ENCODE measurements at places on chromosomes 3 and 15. TPM values are rescaled to one million over a fixed set of nuclear protein-coding genes. Genes with fewer than 3 reads are reported as not detected.

DNA sequence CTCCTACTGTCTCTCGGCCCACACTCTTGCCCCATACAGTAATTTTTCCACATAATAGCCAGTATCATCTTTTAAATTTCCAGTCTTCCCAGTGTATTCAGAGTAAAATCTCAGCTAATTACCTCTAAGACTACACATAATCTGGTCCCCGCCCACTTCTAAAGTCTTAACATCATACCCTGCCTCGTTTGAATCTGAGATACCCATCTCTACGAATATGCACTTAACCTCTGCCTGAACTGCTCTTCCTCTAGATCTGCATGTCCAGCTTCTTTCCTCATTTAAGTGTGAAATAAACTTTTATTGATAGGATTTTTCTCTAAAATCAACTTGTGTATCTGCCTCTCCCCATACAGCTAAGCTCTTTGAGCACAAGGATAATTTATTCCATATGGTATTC lies 34.6 kb downstream of the COPS2 start:
- H3K4me3 ChIP-seq = no peak overlapping the region
- H3K4me1 ChIP-seq = no peaks in the 10 kb centered on the region
- no peak overlapping the region for H3K27ac ChIP-seq
- 0 out of 2 replicates have a peak, but pooled peaks cover 3% of the 10 kb centered on the region for H3K36me3 ChIP-seq

DNA sequence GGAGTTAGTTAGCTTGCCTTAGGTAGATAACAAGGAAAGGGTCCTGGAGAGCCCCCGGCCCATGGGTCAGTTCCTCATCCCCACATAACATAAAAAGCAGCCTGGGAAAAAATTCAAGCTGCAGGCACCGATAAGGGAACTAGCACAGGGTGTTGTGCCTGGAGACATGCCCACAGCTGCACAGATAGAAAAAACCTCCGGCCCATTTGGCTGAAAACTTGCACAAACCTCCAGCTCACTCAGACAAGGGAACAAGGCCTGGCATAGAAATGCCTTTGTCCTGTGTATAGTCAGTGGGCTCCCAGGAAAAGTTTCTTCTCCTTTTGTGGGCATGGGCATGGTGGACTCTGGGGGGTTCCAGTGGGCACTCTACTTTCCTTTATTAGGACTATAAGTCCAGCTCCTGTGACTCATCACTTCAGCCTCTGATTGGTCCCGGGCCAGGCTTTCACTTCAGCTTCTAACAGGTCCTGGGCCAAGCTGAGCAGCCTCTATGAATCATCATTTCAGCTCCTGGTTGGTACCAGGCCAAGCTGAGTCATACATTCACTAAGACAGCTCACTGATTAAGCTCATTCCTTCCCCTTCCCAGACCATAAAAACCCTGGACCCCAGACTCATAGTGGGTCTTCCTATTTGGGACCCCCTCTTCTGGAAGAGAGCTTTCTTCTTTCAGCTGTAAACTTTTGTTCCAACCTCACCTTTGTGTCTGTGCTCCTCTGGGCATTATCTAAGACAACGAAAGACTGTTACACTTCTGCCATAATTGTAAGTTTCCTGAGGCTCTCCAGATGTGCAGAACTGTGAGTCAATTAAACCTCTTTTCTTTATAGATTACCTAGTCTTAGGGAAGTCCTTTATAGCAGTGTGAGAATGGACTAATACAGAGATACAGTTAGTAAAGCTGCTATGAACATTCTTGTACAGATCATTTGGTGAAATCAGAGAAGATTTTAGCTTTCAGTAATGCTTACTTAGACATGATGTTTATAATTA lies 348.0 kb upstream of the DPPA4 start:
- H3K27ac ChIP-seq = no peak overlapping the region
- no peaks in the 10 kb centered on the region for H3K4me1 ChIP-seq
- no peak overlapping the region for H3K4me3 ChIP-seq
- H3K36me3 ChIP-seq = no peaks in the 10 kb centered on the region
- DNase-seq = no peak

DNA sequence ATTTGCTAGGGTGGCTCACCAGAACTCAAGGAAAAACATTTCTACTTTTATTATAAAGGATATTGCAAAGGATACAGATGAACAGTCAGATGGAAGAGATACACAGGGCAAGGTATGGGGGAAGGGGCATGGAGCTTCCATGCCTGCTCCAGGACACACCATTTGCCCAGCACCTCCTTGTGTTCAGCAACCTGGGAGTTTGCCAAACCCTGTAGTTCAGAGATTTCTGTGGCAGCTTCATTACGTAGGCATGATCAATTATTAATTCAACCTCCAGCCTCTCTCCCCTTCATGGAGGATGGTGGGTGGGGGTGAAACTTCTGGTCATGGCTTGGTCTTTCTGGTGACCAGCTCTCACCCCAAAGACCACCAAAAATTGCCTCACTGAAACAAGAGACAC lies 353.9 kb upstream of the THBS1 start:
- H3K27ac ChIP-seq = no peak overlapping the region
- no peaks in the 10 kb centered on the region for H3K36me3 ChIP-seq
- H3K4me1 ChIP-seq = no peaks in the 10 kb centered on the region

DNA sequence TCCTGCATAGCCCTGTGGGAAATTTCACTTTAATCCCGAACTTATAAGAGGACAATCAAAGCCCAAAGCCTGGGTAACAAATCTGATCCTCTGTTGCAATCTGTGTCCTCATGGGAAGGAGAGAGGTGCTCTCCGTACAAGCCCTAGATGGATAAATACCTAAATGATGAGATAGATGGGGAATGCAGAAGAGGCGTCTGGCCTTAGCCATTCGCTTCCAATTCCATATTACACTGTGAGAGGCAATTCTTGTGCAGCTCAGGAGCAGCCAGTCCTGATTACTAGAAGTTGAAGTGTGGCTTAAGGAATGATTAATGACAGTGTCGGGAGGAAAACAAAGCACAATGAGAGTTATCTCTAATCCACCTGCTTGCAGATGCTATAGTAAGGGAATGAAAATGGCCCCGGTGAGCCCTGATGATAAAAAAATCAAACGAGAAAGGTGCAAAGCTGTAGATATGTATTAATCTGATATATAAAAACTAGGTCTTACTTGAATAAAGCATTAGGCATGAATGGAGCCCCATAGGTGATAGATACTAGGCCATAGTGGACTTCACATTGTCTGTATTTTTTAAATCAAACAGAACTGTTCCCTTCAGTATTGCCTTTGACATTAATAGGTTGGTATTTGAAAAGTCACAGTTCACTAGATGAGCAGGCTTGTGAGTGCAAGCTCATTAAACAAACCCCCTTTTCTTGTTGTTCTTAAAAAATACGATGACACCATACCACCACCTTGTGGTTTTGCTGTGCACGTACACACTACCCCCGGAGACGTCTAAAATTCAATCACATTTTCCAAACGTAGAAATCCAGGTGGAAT lies 54.2 kb upstream of the TMCO5A start:
- H3K4me1 ChIP-seq = no peaks in the 10 kb centered on the region
- no peak overlapping the region for H3K27ac ChIP-seq
- no peaks in the 10 kb centered on the region for H3K36me3 ChIP-seq
- no peak overlapping the region for H3K4me3 ChIP-seq
- peak; percentile 78 for DNase-seq

- H3K27me3 ChIP-seq = no peaks in the 10 kb centered on the region
- peaks cover 7% of the 10 kb centered on the region for H3K4me1 ChIP-seq
- no peak overlapping the region for H3K27ac ChIP-seq
- DNase-seq = no peak
- no peak overlapping the region for H3K4me3 ChIP-seq
These were observed 26.0 kb upstream of the TRIM71 start for GRCh38 chr3:32791833-32792232.

- no peak overlapping the region for H3K4me3 ChIP-seq
- no peaks in the 10 kb centered on the region for H3K36me3 ChIP-seq
- no peaks in the 10 kb centered on the region for H3K4me1 ChIP-seq
- no peak overlapping the region for H3K27ac ChIP-seq
- H3K27me3 ChIP-seq = no peaks in the 10 kb centered on the region
These were observed 75.7 kb upstream of the SLC4A7 start for GRCh38 chr3:27559835-27560234.

DNA sequence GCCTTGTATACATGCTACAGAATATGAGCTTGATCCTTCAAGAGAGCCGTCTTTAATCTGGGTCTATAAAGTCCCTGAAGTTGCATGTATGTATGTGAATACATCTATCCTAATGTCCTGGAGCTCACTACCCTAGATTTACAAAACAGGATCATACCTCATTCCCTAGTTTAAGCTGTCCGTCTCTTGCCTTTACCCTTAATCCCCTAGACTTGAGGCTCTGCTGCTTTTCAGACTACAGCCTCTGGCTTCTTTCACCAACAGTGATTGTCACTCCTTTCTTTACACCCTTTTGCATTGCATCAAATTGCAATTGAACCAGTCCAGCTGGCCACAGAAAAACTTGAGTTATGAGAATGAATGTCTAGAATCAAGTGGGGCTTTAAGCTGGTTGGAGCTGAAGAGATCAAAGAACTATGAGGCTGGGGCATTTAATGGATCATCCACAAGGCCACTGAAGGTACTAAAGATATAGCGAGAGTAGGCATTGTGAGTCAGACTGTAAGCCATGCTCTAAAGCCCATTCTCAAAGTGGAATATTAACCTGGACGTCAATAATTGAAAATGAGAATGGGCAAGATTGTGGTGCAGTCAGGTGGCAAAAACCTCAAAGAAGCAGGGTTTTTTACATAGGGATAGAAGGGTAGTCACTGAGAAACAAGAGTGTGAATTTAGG lies 12.3 kb upstream of the PLD1 start:
- DNase-seq = no peak
- no peak overlapping the region for H3K4me3 ChIP-seq
- no peak overlapping the region for H3K27ac ChIP-seq
- H3K36me3 ChIP-seq = no peaks in the 10 kb centered on the region
- peaks cover 14% of the 10 kb centered on the region for H3K4me1 ChIP-seq

DNA sequence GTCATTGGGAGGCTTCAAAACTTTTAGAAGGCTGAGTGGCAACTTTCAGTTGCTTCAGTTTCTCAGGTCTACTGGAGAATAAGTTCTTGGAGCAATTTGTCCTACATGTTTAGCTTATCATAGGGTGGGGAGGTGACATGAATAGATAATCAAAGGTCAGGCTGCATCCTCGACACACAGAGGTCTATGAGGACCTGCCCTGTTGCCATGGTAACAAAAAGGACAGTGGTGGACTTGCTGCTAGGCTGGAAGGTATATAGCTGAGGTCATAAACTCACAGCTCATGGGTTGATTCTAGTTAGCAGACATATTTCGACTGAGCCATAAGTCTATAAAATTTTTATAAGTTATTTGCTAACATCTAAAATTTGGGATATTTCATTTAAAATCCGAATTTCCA lies 267.0 kb downstream of the THRB start:
- peaks cover 14% of the 10 kb centered on the region for H3K4me1 ChIP-seq
- H3K4me3 ChIP-seq = no peak overlapping the region
- no peak for DNase-seq
- H3K27ac ChIP-seq = no peak overlapping the region
- no peaks in the 10 kb centered on the region for H3K27me3 ChIP-seq

DNA sequence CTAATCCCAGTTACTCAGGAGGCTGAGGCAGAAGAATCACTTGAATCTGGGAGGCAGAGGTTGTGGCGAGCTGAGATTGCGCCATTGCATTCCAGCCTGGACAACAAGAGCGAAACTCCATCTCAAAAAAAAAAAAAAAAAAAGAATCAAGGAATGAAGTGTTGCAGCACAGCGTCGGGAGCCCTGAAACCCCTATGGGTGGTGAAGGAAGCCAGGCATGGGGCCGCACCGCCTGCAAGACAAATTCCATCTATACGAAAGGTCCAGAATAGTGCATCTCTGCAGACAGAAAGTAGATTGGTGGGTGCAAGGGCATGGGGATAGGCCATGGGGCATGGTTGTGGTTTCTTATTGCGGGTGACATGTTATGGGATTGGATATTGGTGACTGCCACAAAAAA lies 98.6 kb upstream of the PRR20G start:
- no peaks in the 10 kb centered on the region for H3K36me3 ChIP-seq
- H3K4me3 ChIP-seq = no peak overlapping the region
- no peaks in the 10 kb centered on the region for H3K4me1 ChIP-seq
- no peak overlapping the region for H3K27ac ChIP-seq
- H3K27me3 ChIP-seq = no peaks in the 10 kb centered on the region

- H3K27me3 ChIP-seq = no peaks in the 10 kb centered on the region
- H3K36me3 ChIP-seq = no peaks in the 10 kb centered on the region
- DNase-seq = no peak
- no peaks in the 10 kb centered on the region for H3K4me1 ChIP-seq
These were observed 12.6 kb downstream of the PPARG start for GRCh38 chr3:12301513-12301912.

GRCh38 chr3:111676211-111677006 lies 81.3 kb upstream of the ZBED2 start:
- no peak for DNase-seq
- H3K27me3 ChIP-seq = peaks cover 16% of the 10 kb centered on the region
- peaks cover 21% of the 10 kb centered on the region for H3K4me1 ChIP-seq
- no peaks in the 10 kb centered on the region for H3K36me3 ChIP-seq
- H3K4me3 ChIP-seq = peak overlapping the region; percentile 88
- no peak overlapping the region for H3K27ac ChIP-seq

- H3K4me3 ChIP-seq = no peak overlapping the region
- H3K27ac ChIP-seq = no peak overlapping the region
- no peak for DNase-seq
- no peaks in the 10 kb centered on the region for H3K27me3 ChIP-seq
- H3K4me1 ChIP-seq = no peaks in the 10 kb centered on the region
These were observed 10.6 kb downstream of the DENND6A start for GRCh38 chr3:57682284-57682683.

GRCh38 chr3:157100608-157101396 lies 59.1 kb downstream of the CCNL1 start:
- no peaks in the 10 kb centered on the region for H3K36me3 ChIP-seq
- H3K4me1 ChIP-seq = peaks cover 9% of the 10 kb centered on the region
- H3K4me3 ChIP-seq = no peak overlapping the region
- no peak overlapping the region for H3K27ac ChIP-seq
- DNase-seq = no peak
- H3K27me3 ChIP-seq = no peaks in the 10 kb centered on the region

DNA sequence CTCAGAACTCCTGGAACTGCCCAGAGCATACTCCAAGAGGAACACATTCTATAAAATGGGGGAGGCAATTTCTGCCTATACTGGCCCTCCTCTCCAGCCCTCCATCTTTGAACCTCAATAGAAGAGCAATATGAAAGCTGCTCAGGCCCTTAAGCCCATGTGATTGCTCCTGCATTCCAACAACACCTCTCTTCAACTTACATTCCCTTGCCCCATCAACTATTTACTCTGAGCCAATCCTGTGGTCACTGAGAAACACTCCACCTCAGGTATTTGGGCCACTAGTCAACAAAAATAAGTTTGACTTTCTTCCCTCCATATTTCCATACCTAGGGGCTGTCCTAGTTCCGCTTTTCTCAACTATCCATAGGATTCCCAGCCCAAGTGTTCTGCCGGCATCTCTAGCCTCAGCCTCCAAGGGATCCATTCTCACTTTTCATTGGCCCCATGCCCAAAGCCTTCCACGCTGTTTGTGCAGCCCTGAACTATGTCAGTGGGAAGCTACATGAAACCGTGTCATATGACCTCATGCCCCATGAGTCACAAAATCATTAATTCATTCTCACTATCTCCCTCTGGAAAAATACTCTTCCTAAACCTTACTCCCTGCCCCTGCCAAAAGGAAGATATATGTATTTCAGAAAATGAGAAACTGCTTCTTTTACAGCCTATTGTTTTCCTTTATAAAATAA lies 61.6 kb downstream of the GJD2 start:
- H3K4me1 ChIP-seq = peaks cover 12% of the 10 kb centered on the region
- no peak overlapping the region for H3K27ac ChIP-seq
- H3K36me3 ChIP-seq = no peaks in the 10 kb centered on the region
- no peaks in the 10 kb centered on the region for H3K27me3 ChIP-seq
- no peak overlapping the region for H3K4me3 ChIP-seq
- no peak for DNase-seq

The MAPKAPK3 gene
- 16.5 TPM for polyA plus RNA-seq

The LRRC2 gene
- polyA plus RNA-seq = 4.0 TPM

The NR1I2 gene
- 0.89 TPM for polyA plus RNA-seq

The BNC1 gene
- polyA plus RNA-seq = 0.28 TPM

The AADAC gene
- polyA plus RNA-seq = not detected

The SCAMP5 gene
- 12.8 TPM for polyA plus RNA-seq

Measured in GM23338 (cell line).